ENCODE measurements at places on chromosomes 2 and 18.

- no peak for DNase-seq
These were observed 218 bp downstream of the DGKD start for GRCh38 chr2:233354500-233354924.

DNA sequence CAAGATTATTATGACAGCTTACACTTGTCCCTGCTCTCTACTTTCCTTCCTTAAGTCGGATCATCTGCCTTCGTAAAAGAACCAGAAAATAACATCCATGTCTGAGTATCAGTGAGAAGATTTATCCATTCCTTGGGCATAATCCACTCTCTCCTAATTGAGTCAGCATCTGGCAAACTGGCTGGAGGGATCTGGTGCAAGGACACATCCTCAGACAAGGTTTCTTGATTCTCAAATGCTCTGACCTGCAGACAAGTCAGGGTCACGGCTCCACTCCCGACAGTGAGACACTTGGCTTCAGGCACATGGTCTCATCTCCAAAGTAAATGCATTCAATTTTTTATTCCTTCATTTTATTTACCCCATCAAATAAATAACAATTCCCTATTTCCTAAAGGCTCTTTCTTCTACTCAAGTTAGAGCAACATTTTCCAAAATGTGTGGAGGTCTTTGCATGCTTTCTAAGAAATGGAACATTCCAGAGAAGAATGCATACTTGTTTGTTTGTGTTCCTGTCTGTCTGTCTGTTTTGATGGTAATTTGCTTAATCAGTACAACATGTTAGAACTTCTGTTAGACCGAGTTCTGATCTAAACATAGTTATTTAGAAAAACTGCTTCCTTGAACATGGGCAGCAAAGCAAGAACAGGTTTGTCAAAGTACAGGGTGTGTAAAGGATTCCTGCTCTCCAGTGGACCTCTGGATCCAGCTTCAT, 246.9 kb downstream of the IRS1 start:
- no peak for DNase-seq

DNA sequence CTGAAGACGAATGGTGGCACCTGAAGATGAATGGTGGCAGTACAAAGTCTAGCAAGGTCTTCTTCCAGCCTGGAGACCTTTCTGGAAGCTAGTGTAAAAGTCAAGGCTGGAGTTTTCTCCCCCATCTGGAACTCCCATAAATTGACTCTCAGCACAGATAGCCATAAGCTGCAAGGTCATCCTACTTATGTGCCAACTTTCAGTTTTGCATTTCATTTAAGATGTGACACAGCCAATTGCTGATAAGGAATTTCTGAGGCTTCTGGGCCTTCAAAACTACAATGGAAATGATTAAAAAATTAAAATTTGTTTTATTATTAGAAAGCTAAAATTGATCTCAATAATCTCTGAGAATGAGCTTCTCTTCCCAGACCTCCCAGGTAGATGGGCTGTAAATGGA, 10.2 kb downstream of the XDH start:
- DNase-seq = no peak

DNA sequence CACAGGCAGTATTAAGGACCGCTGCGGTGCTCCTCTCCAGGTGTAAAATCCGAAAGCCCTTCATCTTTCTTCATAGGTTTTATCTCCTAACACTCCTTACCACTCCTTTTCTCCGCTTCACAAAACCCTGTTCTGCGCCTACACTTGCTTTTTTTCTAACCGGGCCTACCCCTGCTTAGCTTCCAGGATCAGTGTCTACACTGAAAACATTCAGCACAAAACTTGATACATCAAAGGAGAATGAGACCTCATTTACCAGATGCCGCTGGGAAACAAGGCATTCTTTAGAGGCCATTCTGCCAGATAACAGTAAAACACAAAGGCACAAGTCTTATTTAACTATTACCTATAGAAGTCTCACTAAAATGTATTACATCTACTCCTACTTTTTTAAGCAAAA, 13.1 kb downstream of the CHST10 start:
- no peak for DNase-seq

DNA sequence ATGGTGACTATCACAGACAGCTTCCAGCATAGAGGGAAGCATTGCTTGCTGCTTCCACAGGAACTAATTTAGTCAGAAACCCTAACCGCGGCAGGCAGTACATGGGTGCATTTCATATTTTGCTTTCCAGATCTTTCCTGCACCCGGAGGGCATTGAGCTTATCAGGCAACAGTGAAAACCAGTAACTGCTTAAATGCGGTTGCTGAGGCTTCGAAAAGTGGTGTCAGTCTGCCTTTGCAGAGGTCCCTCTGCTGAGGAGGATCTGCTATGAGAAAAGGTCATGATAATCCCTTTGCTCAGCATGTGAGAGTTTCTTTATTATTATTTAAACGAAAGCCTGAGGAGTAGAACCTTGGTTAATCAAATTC, 44.6 kb upstream of the ROCK2 start:
- DNase-seq = no peak

Measured in stimulated activated CD4-positive, alpha-beta T cell treated with anti-CD3 and anti-CD28 coated beads, Interleukin-12 subunit alpha, Interleukin-12 subunit beta, amount 100 ng/mL, for 24 hours (primary cell).